ENCODE measurements at places on chromosomes 3 and 15. TPM values are rescaled to one million over a fixed set of nuclear protein-coding genes. Genes with fewer than 3 reads are reported as not detected.

The WDR82 gene
- 136 TPM for polyA plus RNA-seq

The STARD5 gene
- polyA plus RNA-seq = 4.5 TPM

The FBN1 gene
- not detected for polyA plus RNA-seq

The PTH1R gene
- not detected for polyA plus RNA-seq

The C3orf49 gene
- polyA plus RNA-seq = not detected

The HEG1 gene
- 1.6 TPM for polyA plus RNA-seq

The NANOGP8 gene
- not detected for polyA plus RNA-seq

The CD80 gene
- not detected for polyA plus RNA-seq

The LRRC2 gene
- not detected for polyA plus RNA-seq

The GRK7 gene
- not detected for polyA plus RNA-seq

The RAD18 gene
- 7.8 TPM for polyA plus RNA-seq

The WDR93 gene
- 0.33 TPM for polyA plus RNA-seq

The MINAR1 gene
- not detected for polyA plus RNA-seq

The SNURF gene
- polyA plus RNA-seq = 40.9 TPM

The EIF4G1 gene
- polyA plus RNA-seq = 21.1 TPM

The PRR20G gene
- not detected for polyA plus RNA-seq

The CAMP gene
- not detected for polyA plus RNA-seq

The CHRFAM7A gene
- not detected for polyA plus RNA-seq

The PLCD1 gene
- 15.6 TPM for polyA plus RNA-seq

The CLSTN2 gene
- not detected for polyA plus RNA-seq

Measured in naive thymus-derived CD8-positive, alpha-beta T cell (primary cell).